AG10803 (cell line): ENCODE measurements at places on chromosomes 11 and 22.
A peak's percentile ranks its signal among the peaks of the same experiment; 100 is the strongest.

GRCh38 chr11:112812729-112813128 is 148.5 kb upstream of the NCAM1 start:
- no peak for DNase-seq

- DNase-seq = no peak
These were observed 58.9 kb upstream of the MYEOV start for GRCh38 chr11:69234740-69235710.

- peak; percentile 31 for DNase-seq
These were observed 30.1 kb upstream of the OAF start for GRCh38 chr11:120180551-120181232.

DNA sequence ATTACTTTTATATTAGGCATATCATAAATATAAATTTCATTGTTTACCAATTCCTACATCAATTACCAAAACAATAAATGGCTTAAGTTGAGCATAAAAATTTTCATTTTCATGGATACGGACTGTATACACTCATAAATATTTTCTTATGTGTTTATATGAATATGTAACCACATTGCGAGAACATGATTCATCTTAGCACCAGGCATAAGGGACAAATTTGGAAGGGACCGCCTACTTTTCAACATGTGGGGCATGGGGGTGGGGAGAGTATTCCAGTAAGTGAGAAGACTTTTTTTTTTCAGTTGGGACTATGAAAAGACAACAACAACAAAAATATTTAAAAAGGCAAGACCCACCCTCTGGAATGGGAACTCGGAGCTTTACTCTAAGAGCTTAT is 296.1 kb downstream of the RAB38 start:
- peak; percentile 65 for DNase-seq

- DNase-seq = no peak
These were observed 88.1 kb downstream of the MYO18B start for GRCh38 chr22:25829808-25830777.
